ENCODE measurements at places on chromosomes 6 and 20. TPM values are rescaled to one million over a fixed set of nuclear protein-coding genes. Genes with fewer than 3 reads are reported as not detected.

The ANKRD6 gene
- total RNA-seq, result 2.4 TPM

The TMEM217 gene
- total RNA-seq, result 4.0 TPM

The SLC22A7 gene
- not detected for total RNA-seq

The C6orf52 gene
- 6.5 TPM for total RNA-seq

The CDH4 gene
- total RNA-seq, result not detected

The PCK1 gene
- 0.21 TPM for total RNA-seq

The MUCL3 gene
- total RNA-seq, result not detected

The AIF1 gene
- total RNA-seq, result 0.44 TPM

The SPATA25 gene
- total RNA-seq, result 1.8 TPM

The CUL7 gene
- 32.1 TPM for total RNA-seq

The ERVFRD-1 gene
- total RNA-seq, result not detected

The SLC25A27 gene
- total RNA-seq, result 0.77 TPM

The SPTLC3 gene
- 0.03 TPM for total RNA-seq

The SPDEF gene
- total RNA-seq, result 1.6 TPM

The WFDC5 gene
- total RNA-seq, result not detected

The MEI4 gene
- 0.05 TPM for total RNA-seq

The BNIP5 gene
- total RNA-seq, result not detected

The ARFGEF3 gene
- 1.5 TPM for total RNA-seq

The NOTCH4 gene
- 2.0 TPM for total RNA-seq

The TRIM10 gene
- total RNA-seq, result not detected

The PGC gene
- total RNA-seq, result 0.18 TPM

The GGTLC1 gene
- 0.18 TPM for total RNA-seq

The IMPG1 gene
- total RNA-seq, result not detected

The RPS21 gene
- 1,761 TPM for total RNA-seq

The ZC3H12D gene
- total RNA-seq, result 0.26 TPM

The SRSF12 gene
- total RNA-seq, result 0.28 TPM

The HTR1B gene
- total RNA-seq, result 14.0 TPM

The SIM1 gene
- total RNA-seq, result not detected

The CTAGE9 gene
- 0.15 TPM for total RNA-seq

Data from Panc1 (cell line).